ENCODE measurements at places on chromosomes 12 and 14.

DNA sequence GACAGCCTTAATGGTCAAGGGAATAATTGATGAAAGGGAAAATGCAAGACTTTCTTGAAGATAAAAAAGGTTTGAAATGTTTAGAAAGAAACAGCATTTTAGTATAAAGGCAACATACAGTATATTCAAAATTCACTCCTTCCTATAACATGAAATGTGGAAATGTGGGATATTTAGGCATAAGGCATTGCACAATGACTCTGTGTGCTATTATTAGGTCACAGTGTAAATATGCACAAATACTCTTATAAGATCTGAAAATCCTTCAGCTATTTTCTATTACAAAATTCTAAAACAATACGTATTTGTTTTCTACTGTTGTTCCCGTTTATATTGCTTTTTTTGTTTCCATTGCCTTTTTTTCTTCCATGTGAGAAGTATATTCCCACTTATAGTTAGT, 127.7 kb downstream of the SLC16A7 start:
- no peak for DNase-seq

GRCh38 chr14:71063351-71063750, 156.1 kb downstream of the PCNX1 start:
- no peak for DNase-seq

GRCh38 chr12:49543221-49543913, 4.5 kb downstream of the KCNH3 start:
- DNase-seq: no peak

DNA sequence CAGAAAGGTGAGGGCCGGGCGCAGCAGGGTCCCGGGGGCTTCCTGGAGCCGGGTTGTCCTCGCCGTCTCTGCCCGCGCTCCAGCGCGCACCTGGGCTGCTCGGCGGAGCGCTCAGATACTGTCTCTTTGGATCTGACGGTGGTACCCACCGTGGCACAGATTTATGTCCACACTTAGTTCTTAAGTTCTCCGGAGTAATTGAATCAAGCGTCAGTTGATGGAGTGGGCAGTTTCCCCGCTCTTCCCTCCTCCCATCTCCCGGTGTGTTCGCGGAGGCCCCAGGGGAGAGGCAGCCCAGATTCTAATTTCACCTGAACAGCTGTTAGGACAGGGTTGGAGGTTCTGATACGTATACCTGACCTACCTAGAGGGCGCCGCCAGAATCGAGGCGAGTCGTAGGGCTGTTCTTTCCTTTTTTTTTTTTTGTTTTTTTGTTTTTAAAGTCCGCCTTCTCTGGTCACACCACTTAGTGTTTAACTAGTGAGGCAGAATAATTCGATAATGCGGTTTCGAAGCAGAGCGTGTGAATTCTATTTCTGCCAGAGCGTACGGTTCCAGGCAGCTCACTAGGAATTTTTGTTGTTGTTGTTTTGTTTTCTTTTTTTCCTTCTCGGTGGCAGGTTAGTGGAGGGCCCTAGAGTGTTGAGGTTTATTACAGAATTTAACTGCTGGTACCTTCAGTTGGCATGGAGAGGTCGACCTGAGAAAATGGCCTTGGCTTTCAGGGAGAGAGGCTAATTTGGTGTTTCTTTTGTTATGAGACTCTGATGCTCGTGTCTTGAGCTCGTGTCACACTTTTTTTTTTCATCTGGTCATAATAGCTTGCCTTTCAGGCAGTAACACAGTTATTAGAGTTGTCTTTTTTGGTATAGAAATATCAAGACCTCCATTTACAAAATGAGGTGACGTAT, 22.3 kb upstream of the GNS start:
- peak; percentile 38 for DNase-seq

GRCh38 chr12:25705261-25705660, 152.2 kb upstream of the LMNTD1 start:
- DNase-seq: no peak

Measured in NCI-H526 (cell line).